Hepatic stellate cell (primary cell): ENCODE measurements at places on chromosomes 13 and 19.

DNA sequence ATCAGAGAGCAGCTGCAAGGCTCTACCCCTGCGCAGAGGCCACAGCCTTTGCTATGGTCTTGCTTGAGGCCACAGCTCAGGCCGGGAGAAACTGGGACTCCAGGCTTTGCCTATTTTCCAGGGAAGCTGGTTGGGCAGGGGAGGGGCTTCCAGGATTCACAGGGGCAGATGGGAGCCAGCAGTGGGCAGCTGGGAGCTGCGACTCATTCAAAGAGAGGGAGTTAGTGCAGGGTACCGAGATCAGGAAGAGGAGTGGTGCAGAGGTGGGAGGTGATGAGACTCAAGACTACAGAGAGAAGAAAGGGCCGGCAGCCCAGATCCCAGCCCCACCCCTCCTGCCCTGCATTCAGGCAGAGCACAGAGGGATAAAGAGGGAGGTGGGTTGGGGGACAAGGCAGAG, 12.1 kb downstream of the ADGRE5 start:
- DNase-seq, result no peak

- no peak for DNase-seq
Measured at GRCh38 chr19:47398707-47399597, 20.4 kb downstream of the MEIS3 start.

GRCh38 chr13:64867856-64868255, 2362.3 kb downstream of the PCDH9 start:
- no peak for DNase-seq

- DNase-seq, result peak; percentile 19
Measured at GRCh38 chr13:79423801-79424642, 18.0 kb upstream of the RBM26 start.

DNA sequence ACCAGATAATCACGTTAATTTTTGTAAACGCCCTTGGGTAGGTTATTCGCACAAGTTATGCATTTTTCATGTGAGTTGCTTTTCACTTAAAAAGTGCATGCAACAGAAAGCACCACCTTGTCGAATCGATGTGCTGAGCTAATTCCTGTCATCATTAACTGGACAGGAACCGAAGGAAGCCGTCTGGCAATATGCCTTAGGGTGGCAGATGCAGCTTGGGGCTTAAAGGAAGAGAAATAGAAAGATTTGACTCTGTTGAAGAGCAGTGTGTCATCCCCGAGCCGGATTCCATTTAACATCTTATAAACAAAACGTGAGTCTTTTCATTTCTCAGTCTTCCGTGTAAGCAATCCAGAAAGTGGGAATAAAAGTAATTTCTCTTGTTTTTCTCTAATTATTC, 70.0 kb downstream of the ATP11A start:
- DNase-seq, result no peak

- DNase-seq, result peak; percentile 1
Measured at GRCh38 chr13:84400706-84401105, 518.4 kb upstream of the SLITRK1 start.

GRCh38 chr13:98632961-98633360, 56.1 kb upstream of the STK24 start:
- DNase-seq, result no peak

DNA sequence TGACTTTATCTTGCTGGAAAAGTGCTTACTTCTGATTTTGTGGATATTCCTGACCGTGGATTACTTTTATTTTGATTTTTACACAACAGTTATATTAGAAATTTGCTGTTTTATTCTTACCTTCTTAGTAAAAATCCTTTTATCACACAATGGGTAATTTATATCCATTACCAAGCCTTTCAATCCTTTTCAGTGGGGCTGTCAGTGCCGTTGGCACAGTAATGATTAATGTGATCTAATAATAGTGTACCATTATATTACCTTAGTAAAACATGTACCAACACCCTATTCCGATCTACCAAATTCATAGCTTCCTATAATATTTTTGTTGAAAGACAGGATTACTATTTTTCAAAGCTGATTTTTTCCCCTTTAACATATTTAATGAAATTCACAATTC, 87.3 kb upstream of the ZNF536 start:
- DNase-seq, result no peak

GRCh38 chr13:20388184-20388583, 137.5 kb downstream of the CRYL1 start:
- no peak for DNase-seq

GRCh38 chr13:98940325-98941001, 37.4 kb downstream of the DOCK9 start:
- DNase-seq, result no peak

DNA sequence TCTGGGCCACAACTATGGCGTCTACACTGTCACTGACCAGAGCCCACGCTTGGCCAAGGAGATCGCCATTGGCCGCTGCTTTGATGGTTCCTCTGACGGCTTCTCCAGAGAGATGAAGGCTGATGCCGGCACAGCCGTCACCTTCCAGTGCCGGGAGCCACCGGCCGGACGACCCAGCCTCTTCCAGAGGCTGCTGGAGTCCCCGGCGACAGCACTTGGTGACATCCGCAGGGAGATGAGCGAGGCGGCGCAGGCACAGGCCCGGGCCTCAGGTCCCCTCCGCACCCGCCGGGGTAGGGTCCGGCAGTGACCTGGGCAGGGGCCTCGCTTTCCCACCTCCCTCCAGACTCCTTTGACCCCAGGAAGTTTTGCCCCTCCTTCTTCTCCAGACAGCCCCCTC, 7.6 kb downstream of the CILP2 start:
- no peak for DNase-seq

DNA sequence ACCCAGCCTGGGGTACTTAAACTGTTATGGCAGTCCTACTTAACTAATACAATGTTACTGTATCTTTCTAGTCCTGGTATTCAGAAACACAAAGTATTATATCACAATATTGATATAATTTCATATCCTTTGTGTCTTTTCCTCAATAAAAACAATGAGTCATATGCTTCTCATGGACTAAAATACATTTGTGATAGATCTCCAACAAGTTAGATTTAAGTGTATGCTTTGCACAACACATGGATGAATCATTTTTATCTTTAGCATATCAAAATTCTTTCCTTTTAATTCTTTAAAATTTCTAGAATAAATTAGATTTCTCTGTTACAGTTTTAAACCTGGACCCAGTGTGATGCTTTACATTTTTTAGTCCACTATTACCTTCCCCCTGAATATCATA, 1357.8 kb upstream of the ATXN8OS start:
- no peak for DNase-seq

GRCh38 chr13:108044954-108045353, 170.4 kb downstream of the LIG4 start:
- no peak for DNase-seq

DNA sequence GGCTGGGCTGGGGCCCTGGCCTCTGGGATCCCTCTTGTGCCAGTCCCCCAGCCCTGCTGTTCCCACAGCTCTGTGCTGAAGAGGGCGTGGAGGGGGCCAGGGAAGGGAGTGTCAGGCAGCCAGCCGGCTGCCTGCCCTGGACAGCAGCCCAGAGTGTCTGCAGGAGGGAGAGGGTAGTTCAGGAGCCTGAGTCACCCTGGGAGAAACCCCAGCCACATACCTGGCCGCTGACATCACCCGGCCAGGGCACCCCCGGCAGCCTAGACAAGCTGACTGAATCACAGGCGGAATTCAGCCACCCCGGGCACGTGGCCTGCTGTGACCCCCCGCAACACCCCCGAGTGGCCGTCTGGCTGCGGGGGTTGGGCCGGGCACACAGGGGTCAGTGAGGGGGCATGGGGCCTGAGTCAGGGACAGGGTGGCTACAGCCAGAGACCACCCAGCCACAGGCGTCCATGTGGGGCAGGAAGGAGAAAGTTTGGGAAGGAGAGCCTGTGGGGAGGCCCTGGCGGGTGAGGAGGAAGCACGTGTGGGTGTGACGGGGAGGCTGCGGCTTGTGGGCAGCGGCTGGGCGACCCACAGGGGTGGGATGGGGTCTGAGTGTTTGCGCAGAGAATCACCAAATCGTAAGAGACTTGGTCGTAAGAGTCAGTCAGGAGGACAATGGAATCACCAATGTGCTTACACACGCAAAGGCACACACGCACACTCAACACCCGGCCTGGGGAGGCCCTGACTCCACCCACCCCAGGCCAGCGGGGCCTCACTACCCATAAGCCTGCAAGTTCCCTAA, 11.9 kb upstream of the FOSB start:
- peak; percentile 95 for DNase-seq

DNA sequence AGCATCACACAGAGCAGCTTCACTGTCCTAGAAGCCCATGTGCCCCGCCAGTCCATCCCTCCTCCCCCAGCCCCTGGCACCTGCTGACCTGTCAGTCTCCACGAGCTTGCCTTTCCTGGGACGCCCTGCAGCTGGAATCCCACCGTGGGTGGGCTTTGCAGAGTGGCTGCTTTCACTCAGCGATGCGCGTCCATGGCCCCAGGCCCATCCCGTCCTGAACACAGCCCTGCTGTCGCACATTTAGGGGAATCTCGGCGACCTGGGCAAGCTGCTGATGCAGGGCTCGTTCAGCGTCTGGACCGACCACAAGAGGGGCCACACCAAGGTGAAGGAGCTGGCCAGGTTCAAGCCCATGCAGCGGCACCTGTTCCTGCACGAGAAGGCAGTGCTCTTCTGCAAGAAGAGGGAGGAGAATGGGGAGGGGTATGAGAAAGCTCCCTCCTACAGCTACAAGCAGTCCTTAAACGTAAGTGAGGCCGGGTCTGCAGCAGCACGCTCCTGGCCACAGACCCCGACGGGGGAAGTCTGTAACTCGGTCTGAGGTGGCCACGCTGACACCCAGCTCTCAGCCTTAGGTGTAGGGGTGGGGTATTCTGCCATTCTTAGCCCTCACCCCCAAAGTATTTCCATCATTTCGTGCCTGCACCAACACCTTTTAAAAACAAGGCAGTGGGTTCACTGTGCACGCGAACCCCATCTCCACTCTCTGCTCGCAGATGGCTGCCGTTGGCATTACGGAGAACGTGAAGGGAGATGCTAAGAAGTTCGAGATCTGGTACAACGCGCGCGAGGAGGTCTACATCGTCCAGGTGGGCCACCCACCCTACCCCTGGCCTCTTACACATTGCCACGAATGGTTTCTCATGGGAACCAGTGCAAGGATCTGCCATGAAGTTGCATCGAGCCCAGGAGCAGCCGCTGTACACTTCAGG, 18.3 kb upstream of the F7 start:
- DNase-seq, result no peak

GRCh38 chr19:34502582-34503411, 21.2 kb downstream of the WTIP start:
- peak; percentile 15 for DNase-seq

DNA sequence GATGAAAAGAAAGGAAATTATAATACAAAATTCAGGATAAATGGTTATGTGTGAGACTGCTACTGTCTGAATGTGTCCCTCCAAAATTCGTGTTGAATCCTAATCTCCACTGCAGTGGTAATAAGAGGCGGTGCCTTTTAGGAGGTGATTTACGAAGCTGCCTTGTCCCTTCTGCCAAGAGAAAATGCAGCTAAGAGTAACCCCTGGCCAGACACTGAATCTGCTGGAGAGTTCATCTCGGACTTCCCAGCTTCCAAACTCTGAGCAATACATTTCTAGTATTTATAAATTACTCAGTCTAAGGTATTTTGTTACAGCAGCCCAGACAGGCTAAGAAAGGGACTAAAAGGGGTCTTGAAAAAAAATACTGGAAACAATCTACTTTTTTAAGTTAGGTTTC, 152.6 kb downstream of the KLF12 start:
- DNase-seq, result no peak

DNA sequence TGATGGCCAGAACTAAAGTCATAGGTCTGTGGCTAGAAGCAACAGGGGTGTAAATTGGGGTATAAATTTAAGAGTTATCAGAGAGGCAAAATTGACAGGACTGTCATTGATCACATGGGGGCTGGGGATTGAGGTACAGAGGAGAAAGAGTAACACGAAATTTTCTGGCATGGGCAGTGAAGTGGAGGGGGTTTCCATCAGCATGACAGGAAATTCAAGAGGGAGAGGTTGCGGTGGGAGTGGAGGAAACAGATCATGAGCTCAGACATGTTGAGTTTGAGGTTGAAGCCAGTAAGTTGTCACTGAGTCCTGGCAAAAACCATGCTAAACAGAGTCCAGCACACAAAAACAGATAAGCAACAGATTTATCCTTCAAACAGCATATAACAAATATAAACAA, 192.1 kb upstream of the TSC22D1 start:
- no peak for DNase-seq

- DNase-seq, result no peak
Measured at GRCh38 chr19:35292421-35293362, 731 bp downstream of the MAG start.

DNA sequence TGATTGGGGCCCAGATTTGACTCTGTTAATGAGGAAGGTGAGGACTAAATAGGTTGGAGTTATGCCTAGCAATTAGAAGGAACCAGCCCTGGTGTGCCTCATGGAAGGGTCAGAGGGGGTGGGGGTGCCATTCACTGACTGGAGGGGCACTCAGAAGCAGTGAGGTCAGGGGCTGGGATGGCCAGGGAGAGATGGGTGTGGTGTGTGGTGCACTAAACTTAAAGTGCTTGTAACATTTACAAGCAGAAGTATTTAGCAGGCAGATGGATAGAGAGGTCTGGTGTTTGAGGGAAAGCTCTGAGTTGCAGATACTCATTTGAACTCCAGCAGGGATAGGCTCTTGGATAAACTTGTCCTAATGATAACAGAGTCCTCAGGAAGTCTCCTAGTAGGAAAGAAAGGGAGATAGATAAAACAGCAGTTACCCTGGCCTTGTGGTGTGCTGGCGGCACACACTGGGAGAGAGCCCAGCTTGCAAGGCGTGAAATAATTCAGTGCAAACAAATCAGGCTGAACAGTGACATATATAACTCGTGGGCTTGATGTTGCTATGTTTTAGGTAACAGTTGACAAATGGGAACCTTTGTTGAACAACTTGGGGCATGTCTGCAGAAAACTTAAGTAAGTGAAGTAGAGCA, 20.0 kb upstream of the UPF3A start:
- no peak for DNase-seq

- DNase-seq, result no peak
Measured at GRCh38 chr13:23752111-23753001, 136.8 kb downstream of the MIPEP start.

DNA sequence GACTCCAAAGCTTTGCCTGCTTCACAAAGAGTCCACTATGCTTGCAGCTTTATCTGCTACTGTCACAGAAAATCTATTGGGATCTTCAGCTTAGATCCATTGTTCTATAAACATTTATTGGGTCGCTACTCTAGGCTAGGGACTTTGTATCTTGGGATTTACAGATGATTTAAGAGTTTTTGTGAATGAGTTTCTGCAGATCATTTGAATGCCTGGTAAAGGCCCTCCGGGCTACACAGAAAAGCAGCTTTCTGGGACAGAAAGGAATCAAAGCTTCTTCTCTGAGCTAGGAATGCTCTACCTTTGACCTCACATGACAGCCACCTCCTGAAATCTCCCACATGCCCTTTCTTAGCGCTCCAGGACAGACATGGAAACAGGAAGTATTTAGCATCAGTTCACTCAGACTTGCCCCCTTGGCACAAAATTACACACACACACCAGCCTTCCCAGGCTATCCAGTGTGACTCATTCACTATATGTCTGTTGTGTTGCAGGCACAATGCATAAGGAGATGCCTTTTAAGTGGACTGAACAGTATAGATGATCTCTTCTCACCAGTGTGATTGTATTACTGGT, 492.4 kb downstream of the DACH1 start:
- no peak for DNase-seq

GRCh38 chr19:47111682-47112165, 1.9 kb downstream of the ZC3H4 start:
- no peak for DNase-seq
